ENCODE measurements at places on chromosomes 6 and 20.

GRCh38 chr6:133743621-133744020, 145.3 kb upstream of the TCF21 start:
- DNase-seq: no peak

DNA sequence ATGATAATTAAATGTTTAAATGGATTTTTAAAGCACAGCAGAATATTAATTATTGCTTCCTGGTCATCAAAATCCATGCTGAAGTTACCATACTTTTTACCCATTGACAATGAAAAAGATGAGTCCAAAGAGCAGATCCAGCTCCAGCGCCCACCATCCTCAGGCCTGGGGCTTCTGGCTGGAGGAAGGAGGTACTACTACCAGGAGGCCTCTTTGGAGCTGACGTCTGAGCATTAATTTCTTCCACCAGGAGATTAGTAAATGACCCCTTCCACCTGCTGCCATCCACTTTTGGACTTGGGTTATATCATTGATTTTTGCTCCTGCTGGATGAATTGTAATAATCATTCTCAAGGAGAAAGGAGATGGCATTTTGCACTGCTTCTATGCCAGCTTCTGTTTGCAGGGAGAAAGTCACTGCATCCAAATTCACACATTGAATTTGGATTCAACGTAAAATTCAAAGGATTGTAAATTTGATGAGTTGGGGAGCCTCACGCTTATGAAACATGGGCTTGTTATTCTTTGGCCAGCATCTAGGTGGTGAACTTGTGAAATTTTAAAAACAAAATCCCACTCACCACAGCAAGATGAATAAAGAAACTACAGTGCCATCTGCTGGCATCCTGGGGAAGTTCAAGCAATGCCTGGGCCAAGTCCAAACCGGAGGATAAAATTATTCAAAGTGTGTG, 121.8 kb downstream of the SASH1 start:
- DNase-seq: peak; percentile 30

- no peak for DNase-seq
Observed at GRCh38 chr6:42619963-42620362, 56.1 kb downstream of the UBR2 start.

GRCh38 chr20:43983904-43984361, 69.3 kb downstream of the TOX2 start:
- DNase-seq: no peak

GRCh38 chr6:146456886-146457285, 86.7 kb upstream of the RAB32 start:
- DNase-seq: no peak

- peak; percentile 51 for DNase-seq
Observed at GRCh38 chr20:5658912-5659345, 91.3 kb upstream of the SHLD1 start.

GRCh38 chr6:145544514-145544913, 190.8 kb downstream of the EPM2A start:
- no peak for DNase-seq

GRCh38 chr6:3117912-3118352, 579 bp upstream of the BPHL start:
- DNase-seq: no peak

DNA sequence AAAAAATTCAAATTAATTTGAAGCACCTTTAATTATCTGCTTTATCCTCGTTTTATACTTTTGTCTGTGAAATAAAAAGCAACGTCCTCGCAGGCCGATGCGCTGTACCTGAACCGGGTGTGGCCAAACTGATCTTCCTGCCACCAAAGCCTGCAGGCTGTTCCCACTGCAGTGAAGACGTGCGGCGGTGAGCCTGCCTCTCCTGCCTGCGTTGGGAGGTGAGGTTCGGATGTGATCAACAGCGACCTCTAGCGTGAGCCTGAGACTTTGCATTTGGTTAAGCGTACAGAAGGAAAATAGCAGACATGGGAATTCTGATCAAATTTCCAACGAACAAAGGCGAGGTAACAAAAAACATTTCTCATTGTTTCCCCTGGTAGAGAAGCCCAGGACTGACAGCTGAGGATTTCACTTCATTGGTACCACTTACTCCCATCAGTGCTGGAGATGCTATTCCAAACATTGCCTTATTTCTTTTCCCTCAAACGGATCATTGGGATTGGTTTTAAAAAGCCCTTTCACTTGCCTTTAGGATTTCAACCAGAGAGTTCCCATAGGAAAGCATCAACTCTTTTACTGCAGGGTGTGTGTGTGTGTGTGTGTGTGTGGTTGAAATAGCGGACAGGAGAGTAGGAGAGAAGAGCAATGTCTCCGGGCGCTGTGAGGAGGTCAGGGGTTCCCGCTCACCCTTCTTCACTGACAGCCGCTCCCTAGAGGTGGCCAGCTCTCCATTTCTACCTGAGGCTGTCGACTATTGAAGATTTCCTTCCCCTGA, 56.6 kb upstream of the CCN6 start:
- peak; percentile 76 for DNase-seq

GRCh38 chr20:46683011-46683667, 6.1 kb downstream of the TP53RK start:
- no peak for DNase-seq

GRCh38 chr20:6765469-6766058, 1.9 kb upstream of the BMP2 start:
- no peak for DNase-seq

DNA sequence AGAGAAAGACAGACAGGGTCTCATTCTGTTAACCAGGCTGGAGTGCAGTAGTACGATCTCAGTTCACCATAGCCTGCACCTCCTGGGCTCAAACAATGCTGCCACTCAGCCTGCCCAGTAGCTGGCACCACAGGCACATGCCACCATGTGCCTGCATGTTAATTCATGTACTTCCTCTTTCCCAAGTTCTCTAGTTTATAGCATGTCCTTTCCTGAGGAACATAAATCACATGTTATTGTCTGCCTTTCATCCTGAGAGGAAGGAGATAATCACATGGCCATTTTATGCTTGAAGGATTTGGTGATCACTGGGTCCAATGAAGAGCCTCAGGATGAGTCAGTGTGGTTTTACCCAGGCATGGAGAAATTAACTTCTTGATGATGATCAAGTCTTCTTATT, 47.9 kb downstream of the COL11A2 start:
- DNase-seq: no peak

DNA sequence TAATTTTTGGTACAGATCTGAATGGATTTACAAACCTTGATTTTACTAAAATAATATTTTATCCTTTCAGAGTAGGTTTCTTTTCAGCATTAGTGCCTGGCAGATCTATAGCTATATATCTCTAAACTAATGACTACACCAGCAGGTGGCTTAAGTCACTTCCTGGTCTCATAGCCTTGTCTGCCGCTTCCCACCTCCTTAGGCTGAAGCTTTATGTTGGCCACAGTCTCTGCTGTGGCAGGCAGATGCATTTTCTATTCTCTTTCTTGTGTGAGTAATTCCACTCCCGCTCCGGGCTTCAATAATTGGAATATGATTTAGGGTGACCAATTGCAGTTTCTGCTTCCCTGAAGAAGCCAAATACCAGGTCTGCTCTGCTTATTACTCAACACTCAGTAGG, 226.8 kb upstream of the HS3ST5 start:
- DNase-seq: no peak

- no peak for DNase-seq
Observed at GRCh38 chr6:5257400-5257799, 3.4 kb downstream of the LYRM4 start.

DNA sequence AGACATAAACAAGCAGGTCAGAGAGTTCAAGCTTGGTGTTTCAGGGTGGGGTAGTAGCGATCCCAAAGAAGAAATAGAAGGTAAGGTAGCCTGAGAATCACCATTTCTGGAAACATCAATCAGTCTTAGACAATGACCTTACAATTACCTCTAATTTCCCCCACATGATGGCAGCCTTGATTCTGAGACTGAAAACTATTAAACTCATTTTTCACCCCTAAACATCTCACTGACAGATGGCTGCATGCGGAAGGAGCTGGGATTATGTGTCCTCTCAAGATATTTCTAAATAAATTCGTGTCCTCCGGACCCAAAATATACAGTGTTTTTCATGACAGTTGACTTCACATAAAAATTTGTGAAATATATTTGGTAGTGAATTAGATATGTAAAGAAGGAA, 61.0 kb downstream of the KIF6 start:
- DNase-seq: no peak

GRCh38 chr6:47654255-47654654, 44.1 kb upstream of the ADGRF4 start:
- DNase-seq: no peak

GRCh38 chr20:10654630-10655029, 19.2 kb downstream of the JAG1 start:
- no peak for DNase-seq

GRCh38 chr6:21599051-21599696, 5.6 kb downstream of the SOX4 start:
- DNase-seq: no peak

DNA sequence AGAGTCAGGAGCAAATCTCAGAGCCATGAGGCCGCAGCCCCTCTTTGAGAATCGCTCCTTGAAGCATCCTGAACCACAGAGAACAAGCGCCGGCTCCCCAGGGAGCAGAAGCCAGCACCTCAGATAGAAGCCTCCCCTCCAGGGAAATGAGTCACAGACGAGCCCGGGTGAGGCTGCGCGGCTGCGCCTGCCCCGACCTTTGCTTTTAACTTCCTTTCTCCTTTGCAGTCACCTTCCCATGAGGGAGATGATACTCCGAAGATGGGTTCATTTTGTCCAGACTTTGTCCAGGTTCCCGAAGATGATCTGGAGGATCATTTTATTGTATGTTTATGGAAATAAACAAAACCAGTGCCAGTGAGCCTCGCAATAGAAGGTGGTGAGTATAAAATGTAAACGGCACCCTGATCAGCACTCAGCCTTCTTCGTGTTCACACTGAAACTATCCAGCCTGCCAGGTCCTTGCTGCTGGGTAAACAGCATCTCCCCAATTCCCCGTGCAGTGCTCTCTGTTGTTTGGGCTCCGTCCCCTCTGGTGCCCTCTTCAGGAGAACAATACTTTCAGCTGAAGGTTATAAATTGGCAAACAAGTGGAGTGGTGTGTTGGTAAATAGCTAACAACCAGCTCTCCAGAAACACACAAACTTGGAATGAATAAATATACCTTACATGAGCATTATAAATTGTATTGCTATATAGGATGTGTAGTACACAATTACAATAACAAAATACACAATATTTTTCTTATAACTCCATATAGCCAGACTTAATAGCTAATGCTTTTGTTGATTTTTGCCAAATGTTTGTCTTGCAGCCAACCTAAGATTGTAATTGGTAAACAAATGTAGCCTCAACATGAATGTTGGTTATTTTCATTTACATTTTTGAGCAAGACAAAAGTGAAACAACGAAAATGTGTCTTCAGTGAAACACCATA, 41.4 kb upstream of the TMEM181 start:
- DNase-seq: peak; percentile 37

- no peak for DNase-seq
Observed at GRCh38 chr20:11403711-11404110, 514.0 kb upstream of the BTBD3 start.

GRCh38 chr6:161142957-161143296, 130.9 kb downstream of the AGPAT4 start:
- no peak for DNase-seq

GRCh38 chr20:9978397-9979004, 56.3 kb upstream of the ANKEF1 start:
- peak; percentile 20 for DNase-seq

GRCh38 chr6:41298785-41299502, 12.5 kb upstream of the TREM1 start:
- DNase-seq: no peak

DNA sequence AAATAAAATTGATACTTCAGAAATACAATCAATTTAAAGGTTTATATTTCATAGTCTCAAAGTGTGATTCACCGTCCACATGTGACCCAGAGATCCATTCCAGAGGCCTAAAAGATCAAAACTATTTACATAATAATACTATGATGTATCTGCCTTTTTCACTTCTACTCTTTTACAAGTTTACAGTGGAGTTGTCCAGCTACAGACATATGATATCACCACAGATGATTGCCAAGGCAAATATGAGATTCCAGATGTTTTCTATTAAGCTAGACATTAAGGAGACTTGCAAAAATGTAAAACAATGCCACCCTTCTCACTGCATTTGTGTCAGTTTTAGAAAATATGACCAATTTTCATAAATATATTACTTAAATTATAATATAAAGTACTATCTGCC, 443.7 kb downstream of the GJA1 start:
- DNase-seq: no peak

Measured in activated T-cell treated with anti-CD3 and anti-CD28 coated beads for 24 hours (primary cell).